ENCODE measurements at places on chromosomes 12 and 14.

- no peak for DNase-seq
Observed at GRCh38 chr12:24229031-24229700, 279.7 kb upstream of the SOX5 start.

GRCh38 chr12:47851303-47851952 is 31.7 kb upstream of the HDAC7 start:
- DNase-seq, result no peak

- no peak for DNase-seq
Observed at GRCh38 chr12:113370923-113371682, 12.7 kb downstream of the PLBD2 start.

DNA sequence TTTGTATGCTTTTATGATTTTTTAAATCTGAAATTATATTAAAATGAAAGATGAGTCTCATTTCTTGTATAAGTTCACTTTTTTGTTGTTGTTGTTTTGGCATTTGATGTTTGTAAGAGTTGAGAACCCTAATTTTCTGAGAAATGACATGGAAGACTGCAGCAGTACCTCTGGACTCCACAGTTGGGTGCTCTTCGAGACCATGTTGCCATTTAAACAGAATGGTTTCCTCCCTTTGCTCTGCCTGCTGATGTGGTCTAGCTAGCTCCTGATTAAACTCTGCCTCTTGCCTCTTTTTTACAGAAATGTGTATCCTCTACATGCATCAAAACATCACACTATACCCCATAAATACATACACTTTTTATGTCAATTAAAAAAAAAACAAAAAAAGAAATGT is 5.8 kb upstream of the LTA4H start:
- no peak for DNase-seq

DNA sequence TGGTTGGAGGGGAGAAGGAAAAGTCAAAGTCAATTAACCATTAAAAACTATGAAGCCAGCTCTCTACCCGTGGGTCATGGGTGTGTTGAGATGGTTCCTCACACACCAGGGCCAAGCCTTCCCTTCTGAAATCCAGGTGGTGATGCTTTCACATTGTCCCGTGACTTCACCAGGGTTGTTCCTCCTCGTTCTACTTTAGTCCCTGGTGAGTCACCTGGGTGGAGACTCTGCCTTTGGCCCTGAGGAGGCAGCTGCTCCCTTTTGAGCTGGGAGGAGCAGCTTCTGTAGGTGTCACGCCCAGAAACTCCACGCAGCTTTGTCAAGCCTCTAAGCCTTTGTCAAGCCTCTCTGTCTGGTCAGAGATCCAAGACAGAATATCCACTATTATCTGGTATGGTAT is 348.3 kb downstream of the BMP4 start:
- peak; percentile 84 for DNase-seq

GRCh38 chr12:123829561-123829960 is 67.5 kb downstream of the DNAH10 start:
- no peak for DNase-seq

DNA sequence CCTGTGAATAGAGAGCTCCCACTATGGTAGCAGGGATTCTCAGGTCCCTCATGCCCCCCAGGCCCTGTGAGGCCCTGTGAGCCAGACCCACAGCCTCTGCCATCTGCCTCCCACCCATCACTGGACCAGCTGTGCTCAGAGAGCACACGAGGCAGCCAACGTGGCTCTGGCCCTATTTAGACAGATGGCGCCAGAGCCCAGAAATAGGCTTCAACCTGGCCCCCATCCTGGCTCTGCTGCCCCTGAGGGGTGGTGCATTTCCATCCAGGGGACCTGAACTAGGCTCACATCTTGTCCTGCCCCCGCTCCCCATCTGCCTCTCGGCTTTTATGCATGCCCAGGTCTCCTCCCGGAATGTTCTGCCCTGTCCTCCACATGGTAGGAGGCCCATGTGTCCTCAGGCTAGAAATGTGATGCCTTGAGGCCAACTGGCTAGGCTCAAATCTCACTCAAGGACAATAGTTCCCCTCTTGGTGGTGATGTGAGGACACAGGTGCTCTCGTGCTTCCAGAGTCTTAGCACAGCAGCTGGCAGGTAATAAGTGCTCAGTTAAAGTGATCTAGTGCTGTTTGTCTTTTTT is 18.9 kb downstream of the TMEM63C start:
- DNase-seq, result no peak

GRCh38 chr12:130088504-130088903 is 73.8 kb upstream of the FZD10 start:
- no peak for DNase-seq

- DNase-seq, result no peak
Observed at GRCh38 chr12:57940052-57940914, 1.1 kb upstream of the ATP23 start.

All from urothelium cell line (cell line).